Myocyte (in vitro differentiated cells): ENCODE measurements at places on chromosomes 13 and 19. TPM values are rescaled to one million over a fixed set of nuclear protein-coding genes. Genes with fewer than 3 reads are reported as not detected.

DNA sequence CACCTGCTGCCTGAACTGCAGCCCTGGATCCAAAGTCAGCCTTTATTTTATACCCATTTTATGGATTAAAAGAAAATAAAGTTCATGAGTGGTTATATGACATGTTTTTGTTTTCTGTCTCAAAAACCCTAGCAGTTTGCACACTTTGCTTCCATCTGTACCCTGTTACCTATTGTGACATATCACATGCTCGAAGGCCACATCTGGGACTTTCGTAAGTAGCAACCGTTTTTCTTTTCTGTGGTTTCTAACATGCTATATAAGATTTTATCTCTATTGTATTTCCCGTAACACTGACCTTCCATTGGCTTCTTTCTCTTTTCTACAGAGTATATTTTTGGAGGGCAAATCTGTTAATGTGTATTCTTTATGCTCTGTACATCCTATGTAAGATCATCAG lies 1007.2 kb downstream of the PCDH9 start:
- no peak for DNase-seq

- no peak for DNase-seq
These were observed 3.1 kb downstream of the CD33 start for GRCh38 chr19:51227966-51228365.

Gene ZSCAN4
- 0.16 and 0.67 TPM in 2 replicates for total RNA-seq

Gene STARD13
- 28.6 and 41.7 TPM in 2 replicates for total RNA-seq

Gene SOX1
- not detected in 2 replicates for total RNA-seq

- DNase-seq = no peak
These were observed 65.5 kb downstream of the ERCC5 start for GRCh38 chr13:102911336-102911735.

GRCh38 chr13:110314516-110315245 lies 7.6 kb downstream of the COL4A2 start:
- DNase-seq = no peak

Gene REX1BD
- total RNA-seq = 64.0 and 76.1 TPM in 2 replicates

DNA sequence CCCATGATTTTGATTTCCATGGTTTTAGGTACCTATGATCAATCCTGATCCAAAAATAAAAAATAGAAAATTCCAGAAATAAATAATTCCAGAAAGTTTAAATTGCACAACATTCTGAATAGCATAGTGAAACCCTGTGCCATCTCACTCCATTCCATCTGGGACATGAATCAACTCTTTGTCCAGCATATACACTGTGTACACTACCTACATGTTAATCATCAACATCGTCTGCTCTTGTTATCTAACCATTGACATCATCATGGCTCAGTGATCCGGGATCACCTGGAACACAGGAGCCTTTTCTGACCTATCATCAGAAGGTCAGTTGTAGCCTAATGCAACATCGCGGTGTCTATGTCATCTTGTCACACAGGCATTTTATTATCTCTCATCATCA lies 75.6 kb downstream of the MYO16 start:
- no peak for DNase-seq

DNA sequence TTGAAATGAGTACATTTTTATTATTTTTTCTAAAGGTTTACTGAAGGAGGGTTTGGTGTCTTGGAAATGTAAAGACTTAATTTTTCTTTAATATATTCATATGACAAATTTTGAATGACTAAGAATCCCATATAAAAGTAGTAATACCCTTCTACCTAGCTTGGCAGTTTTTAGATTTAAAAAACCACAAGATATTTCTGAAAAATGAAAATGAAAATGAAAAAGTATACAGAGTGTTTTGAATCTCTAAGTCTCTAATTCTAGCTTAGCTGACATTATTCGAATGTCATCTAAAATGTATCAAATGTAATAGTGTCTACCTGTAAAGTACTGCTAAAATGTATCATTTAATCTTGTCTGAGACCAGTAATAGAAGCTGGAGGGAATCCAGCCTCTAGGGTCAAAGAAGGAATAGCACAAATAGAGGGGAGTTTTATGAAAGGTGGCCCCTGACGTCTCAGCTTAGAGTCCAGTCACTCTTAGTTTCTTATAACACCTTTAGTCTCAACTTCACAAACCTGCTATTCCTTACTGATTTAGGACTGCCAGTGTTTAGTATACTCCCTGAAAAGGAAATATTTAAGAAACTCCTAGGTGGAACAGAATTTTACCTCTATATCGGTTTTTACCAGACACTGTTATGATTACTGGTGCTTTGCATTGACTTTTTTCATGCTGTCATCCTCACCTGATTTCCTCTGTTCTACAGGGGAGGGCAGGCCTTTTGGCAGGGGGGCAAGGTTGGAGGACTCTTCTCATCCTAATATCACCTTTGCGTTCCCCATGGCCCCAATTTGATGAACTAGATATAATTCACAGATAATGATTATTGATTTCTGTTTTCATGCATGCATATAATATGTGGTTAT lies 16.2 kb upstream of the MIR17HG start:
- DNase-seq = no peak

Gene GJB2
- 0.05 and 0.40 TPM in 2 replicates for total RNA-seq
